OCI-LY7 (cell line): ENCODE measurements at places on chromosomes 1 and 21. TPM values are rescaled to one million over a fixed set of nuclear protein-coding genes. Genes with fewer than 3 reads are reported as not detected.

GIPC2 gene
- total RNA-seq = not detected in 2 replicates

CD5L gene
- total RNA-seq = not detected in 2 replicates

GPR25 gene
- not detected in 2 replicates for total RNA-seq

LGALS8 gene
- not detected in 2 replicates for total RNA-seq

MYBPH gene
- not detected in 2 replicates for total RNA-seq

PTPRC gene
- total RNA-seq = 241 and 264 TPM in 2 replicates

INAVA gene
- total RNA-seq = not detected in 2 replicates

CELA2A gene
- not detected in 2 replicates for total RNA-seq

GPR89B gene
- 26.8 and 33.0 TPM in 2 replicates for total RNA-seq

PTAFR gene
- total RNA-seq = 24.5 and 32.8 TPM in 2 replicates

OVAAL gene
- total RNA-seq = not detected in 2 replicates

ZNF695 gene
- total RNA-seq = 13.7 and 14.2 TPM in 2 replicates

HJV gene
- total RNA-seq = not detected in 2 replicates

UAP1 gene
- total RNA-seq = 39.0 and 41.2 TPM in 2 replicates

MAP7D1 gene
- total RNA-seq = 94.7 and 101 TPM in 2 replicates

TCEA3 gene
- total RNA-seq = not detected in 2 replicates

UBE2U gene
- not detected in 2 replicates for total RNA-seq

CD52 gene
- 677 and 769 TPM in 2 replicates for total RNA-seq

S100A7 gene
- total RNA-seq = not detected in 2 replicates

COL9A2 gene
- 19.3 and 21.4 TPM in 2 replicates for total RNA-seq

C1orf141 gene
- not detected in 2 replicates for total RNA-seq

SPRR4 gene
- not detected in 2 replicates for total RNA-seq

B3GALT5 gene
- total RNA-seq = not detected in 2 replicates

SLAMF6 gene
- 65.1 and 72.4 TPM in 2 replicates for total RNA-seq
